Activated CD4-positive, alpha-beta T cell treated with anti-CD3 and anti-CD28 coated beads for 24 hours (primary cell): ENCODE measurements at places on chromosomes 5 and 9.

DNA sequence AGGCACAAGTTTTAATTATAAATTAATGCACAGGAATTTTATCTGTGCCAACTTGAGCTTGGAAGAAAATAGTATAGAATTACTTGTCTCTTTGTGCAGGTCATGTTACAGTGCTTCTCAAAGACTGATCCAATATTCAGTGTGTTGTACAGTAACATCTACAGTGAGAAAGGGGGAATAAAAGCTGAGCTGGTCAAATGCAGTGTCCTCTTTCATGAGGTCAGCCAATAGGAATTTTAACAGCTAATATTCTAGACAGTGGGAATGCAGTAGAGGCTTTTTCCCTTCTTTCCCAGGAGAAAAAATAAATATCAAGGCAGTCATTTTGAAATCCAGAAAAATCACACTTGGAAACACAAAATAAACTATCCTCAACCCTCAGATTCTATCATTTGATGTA lies 95.7 kb upstream of the ITGA1 start:
- DNase-seq = no peak

- no peak for DNase-seq
These were observed 14.7 kb upstream of the FAM120A start for GRCh38 chr9:93436655-93437407.

- no peak for DNase-seq
These were observed 51.3 kb upstream of the FREM1 start for GRCh38 chr9:14961372-14962068.

GRCh38 chr5:15079566-15079965 lies 208.0 kb upstream of the ANKH start:
- DNase-seq = no peak

- no peak for DNase-seq
These were observed 154.2 kb downstream of the TMC1 start for GRCh38 chr9:72675586-72675985.

- no peak for DNase-seq
These were observed 1195.3 kb upstream of the SEMA6A start for GRCh38 chr5:117769877-117770276.

GRCh38 chr5:59790376-59790775 lies 103.2 kb downstream of the PDE4D start:
- no peak for DNase-seq

DNA sequence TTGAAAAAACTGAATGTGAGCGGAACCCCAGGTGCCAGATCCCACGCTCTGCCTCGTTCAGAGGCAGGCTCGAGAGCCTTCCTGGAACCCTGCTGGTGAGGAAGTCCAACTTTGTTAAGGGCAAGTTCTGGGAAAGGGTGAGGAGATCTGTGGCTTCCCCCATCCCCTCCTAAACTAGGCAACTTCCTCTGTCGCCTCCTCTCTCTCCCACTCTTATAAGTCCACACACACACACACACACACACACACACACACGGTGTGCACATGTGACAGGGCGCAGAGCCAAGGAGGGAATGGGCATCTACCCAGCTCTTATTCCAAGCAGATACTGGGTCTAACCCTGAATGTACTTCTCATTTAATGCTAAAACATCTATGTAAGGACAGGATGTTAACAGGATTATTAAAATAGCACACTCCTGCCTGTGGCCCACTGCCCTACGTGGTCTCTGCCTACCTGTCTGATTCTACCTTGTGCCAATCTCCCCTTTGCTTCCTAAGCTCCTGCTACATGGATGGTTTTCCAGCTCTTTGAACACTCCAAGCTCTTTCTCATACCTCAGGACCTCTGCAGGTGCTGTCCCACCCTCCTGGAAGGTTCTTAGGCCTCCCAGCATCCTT lies 72.4 kb upstream of the FBXW11 start:
- DNase-seq = no peak

DNA sequence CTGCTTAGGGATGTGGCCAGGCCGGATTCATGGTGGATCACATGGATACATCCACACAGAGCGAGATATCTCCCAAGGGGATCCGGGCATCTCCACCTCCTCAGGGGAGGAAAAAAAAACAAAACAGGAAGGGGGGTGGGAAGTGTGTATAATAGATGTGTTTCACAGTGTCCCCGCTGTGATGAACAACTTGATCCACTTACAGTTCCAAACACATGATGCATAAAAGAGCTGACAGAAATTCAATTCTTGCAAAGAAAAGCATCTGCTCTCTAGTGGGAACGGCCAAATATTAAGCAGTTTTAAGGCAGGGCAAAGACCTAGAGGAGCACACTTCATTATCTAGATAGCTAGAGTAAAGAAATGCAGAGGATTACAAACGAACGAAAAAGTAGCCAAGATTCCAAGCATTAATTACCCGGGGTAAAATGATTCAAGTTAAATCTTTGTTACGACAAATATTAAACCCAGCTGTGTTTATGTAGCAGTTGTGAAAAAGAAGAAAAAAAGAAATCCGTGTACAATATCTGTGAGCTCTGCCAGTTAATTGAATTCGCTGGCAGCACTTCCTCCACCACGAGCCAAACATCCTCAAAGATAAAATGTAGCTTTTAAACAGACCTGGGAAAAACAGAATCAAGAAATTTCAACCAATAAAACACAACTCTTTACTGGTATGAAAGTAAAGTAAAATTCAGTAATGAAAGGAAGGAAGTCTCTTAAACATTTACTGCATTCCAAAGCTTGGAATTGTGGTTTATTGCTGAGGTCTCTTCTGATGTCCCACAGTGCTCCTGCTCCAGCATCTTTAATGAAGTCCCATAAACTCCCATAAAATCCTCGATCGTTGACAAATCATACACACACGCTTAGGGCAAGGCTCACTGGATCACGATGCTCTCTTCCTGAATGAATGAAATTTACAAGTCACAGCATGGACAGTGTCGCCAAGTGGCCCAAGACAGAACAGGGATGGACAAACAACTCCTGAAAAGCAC lies 213.0 kb downstream of the CRB2 start:
- no peak for DNase-seq

DNA sequence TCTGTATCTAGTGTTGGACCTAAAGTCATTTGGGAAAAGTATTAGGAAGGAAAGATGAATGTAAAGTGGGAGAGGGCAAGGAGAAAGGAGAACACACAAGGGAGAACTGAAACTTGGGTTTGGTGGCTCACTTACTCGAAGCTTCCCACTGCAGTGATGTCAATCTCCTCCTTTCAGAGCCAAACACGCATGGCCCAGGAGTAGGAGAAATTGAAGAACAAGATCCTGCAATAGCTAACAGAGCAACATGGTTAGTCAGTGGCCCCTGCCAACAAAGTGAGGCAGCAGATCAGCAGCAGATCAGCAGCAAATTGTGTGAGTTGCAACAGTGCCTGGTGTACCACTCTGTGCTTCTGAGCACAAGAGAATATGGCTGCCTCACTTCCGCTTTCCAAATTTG lies 366.4 kb downstream of the PSAT1 start:
- no peak for DNase-seq

DNA sequence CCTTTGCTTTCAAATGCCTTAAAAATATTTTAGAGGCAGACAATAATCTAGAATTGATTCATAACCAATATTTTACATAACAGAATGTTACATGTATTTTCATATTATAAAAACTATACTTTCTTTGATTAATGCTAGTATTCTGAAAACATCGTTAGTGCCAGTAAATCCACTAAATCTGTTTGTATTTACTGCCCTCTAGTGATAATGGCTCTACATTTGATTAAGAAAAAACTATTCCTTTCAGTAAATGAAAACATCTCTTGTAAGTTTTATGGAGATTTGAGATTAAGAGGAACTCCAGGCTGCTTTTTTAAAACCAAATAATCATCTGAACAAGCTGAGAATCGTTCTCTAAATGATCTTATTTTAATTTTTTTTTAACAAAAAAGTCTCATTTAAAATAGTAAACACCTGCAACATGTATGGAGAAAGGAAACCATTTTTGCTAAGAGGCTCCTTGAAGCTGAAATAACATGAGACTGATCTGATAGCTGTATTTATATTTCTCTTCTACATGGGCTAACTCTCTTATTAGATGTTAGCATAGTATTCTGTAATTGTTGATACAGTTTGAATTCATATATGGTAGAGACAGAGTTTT lies 424.7 kb downstream of the RAB3C start:
- no peak for DNase-seq

GRCh38 chr5:117191251-117191650 lies 616.6 kb upstream of the SEMA6A start:
- no peak for DNase-seq

GRCh38 chr9:83020864-83021263 lies 42.1 kb downstream of the RASEF start:
- no peak for DNase-seq

- no peak for DNase-seq
These were observed 179.7 kb upstream of the TLX3 start for GRCh38 chr5:171129308-171129707.

- DNase-seq = no peak
These were observed 70.7 kb upstream of the FNIP1 start for GRCh38 chr5:131867524-131867923.

GRCh38 chr5:53166183-53166495 lies 56.6 kb upstream of the MOCS2 start:
- no peak for DNase-seq

DNA sequence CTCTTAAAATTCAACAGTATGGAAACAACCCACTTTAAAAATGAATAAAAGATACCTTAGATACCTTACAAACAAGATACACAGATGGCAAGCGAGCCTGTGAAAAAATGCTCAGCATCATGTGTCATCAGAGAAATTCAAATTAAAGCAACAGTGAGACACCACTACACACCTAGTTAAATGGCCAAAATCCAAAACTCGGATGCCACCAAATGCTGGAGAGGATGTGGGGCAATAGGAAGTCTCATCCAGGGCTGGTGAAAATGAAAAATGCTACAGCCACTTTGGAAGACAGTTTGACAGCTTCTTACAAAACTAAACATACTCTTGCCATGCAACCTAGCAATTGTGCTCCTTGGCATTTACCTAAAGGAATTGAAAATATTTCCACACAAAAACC lies 17.9 kb downstream of the DUSP1 start:
- DNase-seq = no peak
